Activated CD4-positive, alpha-beta T cell treated with anti-CD3 and anti-CD28 coated beads, Interleukin-2, amount 50 U/mL, for 4 hours (primary cell): ENCODE measurements at places on chromosomes 6 and 20.

DNA sequence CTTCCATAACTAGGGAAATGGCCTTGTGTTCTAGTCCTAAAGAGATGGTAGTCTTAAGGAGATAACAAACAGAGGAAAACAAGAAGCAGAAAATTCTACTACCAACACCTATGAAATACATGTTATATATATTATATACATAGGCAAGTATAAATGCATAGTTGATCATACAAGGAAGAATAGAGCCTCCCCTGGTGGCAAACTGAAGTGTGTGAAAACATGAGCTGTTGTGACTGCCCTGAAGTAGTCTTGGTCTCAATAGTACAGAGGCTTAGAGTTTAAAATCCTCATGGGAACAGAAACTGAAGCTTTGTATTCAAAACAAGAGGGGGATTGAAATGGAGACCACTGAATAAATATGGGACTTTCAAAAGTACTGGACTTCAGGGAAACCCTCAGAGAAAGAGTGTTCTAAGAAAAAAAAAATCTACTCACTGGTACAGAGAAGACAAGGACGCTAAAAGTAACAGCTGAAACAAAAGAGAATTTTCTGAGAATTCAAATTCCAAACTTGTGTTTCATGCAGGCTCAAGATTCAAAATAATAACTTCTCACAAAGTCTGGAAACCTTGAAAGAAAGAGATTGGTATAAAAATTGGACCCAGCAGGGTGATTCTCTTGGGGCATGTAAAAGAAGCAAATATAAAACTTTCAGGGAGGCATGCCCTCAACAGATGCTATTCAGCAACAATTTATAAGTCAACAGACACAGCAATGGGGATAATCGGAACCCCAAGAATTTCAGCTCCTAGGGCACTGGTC, 59.7 kb upstream of the SAMD3 start:
- peak; percentile 9 for DNase-seq

DNA sequence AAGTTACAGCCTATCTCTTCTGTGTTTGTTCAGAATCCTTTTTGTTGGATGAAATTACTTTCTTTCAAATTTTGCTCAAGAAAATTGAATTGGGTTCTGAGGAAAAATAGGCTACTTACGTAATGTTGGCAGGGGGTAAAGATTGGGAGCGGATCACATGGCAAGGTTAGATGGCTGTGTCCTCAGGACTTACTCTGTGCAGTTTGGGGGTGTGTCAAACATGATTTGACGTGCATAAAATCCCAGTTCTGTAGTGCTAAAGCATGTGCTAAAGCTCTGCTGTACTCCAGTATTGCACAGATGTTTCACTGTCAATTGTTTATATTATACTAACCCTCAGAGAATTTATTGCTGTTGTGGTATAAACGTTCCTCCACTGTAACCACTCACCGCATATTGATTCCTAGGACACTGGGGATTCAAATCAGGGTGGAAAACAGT, 2.6 kb downstream of the NT5E start:
- DNase-seq, result no peak

DNA sequence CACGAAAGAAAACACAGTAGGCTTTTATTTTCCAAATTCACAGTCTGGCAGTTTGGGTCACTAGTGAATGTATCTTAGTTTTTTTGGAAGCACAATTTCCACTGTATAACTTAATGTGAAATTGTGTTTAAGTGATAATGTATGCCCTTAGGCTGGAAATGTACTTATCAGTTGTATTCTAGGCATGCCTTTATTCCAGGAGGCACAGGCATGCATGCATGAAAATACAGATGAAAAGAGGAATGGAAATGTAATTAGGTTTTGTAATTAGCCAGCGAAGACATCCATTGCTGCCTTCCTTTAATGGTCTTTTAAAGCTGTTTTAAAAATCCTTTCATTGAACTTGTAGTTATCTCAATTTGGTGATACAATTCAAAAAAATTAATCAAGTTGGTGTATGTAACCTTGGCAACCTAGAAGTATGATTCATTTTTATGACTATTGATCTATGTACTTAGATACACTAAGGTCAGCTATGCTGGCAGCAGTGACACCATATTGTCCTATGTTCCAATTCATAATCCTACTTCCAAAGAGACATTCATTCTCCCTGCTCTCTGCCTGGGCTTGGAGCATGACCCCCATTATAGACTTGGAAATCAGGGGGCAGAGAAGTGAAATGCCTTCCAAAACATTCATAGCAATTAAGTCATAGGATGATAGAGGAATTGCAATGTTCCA, 73.1 kb downstream of the SNAP25 start:
- DNase-seq, result no peak

DNA sequence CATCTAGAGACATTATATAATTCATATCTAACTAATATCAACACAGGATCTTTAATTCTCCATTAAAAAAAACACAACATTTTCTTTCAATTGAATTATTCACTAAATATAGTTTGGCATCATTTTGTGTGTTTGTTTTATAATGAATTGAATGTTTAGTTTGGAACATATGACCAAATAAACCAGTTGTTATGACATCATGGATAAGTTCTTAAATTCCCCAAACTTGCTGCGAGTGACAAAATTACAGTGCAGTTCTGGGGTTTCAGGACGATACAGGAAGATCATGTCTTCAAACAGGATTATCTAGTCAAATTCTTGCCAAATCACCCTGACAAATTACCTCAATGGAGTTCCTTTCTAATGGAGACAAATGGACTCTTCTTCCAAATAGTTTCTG, 473.6 kb downstream of the EPM2A start:
- DNase-seq, result no peak

GRCh38 chr20:20761301-20761700, 48.9 kb upstream of the RALGAPA2 start:
- no peak for DNase-seq
